Osteoblast (primary cell): ENCODE measurements at places on chromosomes 6 and 20.

DNA sequence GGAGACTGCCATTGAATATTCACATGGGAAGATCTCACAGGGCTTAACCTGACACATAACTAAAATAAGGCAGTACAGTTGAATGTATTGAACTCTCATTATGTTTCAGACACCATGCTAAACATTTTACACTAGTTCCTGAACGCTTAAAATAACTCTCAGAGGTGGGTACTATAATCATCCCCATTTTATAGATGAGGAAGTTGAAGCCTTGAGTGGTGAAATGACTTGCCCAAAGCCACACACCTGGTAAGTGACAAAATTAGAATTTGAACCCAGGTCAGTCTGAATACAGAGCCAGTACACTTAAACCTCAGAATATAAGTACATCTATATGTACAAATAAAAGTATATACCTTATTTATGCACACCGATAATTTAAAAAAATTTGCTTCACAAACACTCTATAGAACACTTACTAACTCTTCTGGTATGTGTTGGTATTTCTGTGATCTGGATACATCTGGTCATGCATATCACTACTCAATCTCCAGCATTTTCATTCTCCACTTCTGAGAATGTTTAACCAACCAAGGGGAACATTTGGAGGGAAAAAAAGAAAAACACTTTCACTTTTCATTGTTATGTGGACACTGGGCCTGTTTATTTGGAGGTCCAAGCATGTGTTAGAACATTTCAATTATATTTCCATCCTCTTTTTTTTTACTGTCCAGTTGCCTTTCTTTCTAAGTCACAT lies 4.6 kb upstream of the BICRAL start:
- peak; percentile 71 for DNase-seq

GRCh38 chr6:170180671-170181337 lies 110.1 kb downstream of the DLL1 start:
- DNase-seq: peak; percentile 58

GRCh38 chr6:105382496-105382895 lies 20.4 kb downstream of the PREP start:
- no peak for DNase-seq

- no peak for DNase-seq
These were observed 183.0 kb upstream of the QKI start for GRCh38 chr6:163231356-163232014.

DNA sequence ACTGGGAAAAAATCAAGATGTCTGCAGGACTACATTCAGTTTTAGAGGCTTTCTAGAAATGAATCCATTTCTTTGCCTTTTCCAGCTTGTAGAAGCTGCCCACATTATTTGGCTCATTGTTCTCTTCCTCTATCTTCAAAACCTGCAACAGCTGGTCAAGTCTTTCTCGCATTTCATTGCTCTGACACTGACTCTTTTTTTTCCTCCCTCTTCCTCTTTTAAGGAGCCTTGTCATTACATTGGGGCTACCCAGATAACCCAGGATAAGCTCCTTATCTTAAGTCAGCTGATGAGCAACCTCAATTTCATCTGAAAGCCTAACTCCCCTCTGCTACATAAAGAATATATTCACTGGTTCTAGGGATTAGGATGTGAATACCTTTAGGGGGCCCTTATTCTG lies 53.2 kb upstream of the CEP162 start:
- DNase-seq: no peak

DNA sequence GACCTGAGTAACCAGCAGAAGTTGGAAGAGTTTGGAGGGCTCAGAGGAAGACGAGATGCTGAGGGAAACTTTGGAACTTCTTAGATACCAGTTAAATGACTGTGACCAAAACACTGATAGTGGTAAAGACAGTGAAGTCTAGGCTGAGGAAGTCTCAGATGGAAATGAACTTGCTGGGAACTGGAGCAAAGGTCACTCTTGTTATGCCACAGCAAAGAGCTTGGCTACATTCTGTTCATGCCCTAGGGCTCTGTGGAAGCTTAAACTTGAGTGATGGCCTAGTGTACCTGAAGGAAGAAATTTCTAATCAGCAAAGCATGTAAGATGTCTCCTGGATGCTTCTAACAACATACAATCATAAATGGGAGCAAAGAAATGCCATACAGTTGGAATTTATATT lies 24.7 kb downstream of the WDR27 start:
- no peak for DNase-seq

DNA sequence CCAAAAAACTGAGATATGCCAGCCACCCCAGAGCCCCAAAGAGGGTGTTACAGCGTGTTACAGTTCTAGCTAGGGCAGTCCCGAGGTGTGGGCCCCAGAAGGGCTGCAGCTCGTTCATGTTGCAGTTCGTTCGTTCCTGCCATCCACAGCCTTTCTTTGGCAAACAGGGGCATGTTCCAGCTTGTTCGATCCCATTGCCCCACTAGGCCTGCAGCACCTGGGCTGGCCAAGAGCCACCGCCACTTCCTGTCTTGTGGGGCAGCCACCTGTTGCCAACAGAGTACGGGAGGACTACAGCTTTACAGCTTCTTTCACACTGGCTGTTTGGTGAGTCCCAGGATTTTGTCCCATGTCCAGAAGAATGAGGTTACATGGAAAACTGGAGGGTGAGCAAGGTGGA lies 198.1 kb downstream of the MMUT start:
- DNase-seq: no peak

DNA sequence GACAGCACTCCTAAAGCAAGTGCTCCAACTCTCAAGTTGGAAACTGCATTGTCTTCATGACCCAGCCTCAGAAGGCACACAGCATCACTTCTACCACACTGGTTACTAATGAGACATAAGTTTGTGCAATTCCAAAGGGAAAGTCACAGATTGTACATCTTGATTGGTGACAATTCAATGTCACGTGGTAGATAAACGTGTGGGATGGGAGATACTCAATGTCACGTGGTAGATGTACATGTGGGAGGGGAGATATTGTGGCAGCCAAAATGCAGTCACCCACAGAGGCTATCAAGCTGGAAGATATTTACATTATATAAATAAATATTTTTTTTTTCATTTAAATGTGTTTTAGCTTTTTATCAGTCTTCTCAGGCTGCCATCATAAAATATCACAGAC lies 393.3 kb downstream of the KIF16B start:
- no peak for DNase-seq

- DNase-seq: no peak
These were observed 92.6 kb downstream of the CDC5L start for GRCh38 chr6:44480097-44480541.

GRCh38 chr6:34970488-34970887 lies 81.4 kb downstream of the ANKS1A start:
- no peak for DNase-seq

DNA sequence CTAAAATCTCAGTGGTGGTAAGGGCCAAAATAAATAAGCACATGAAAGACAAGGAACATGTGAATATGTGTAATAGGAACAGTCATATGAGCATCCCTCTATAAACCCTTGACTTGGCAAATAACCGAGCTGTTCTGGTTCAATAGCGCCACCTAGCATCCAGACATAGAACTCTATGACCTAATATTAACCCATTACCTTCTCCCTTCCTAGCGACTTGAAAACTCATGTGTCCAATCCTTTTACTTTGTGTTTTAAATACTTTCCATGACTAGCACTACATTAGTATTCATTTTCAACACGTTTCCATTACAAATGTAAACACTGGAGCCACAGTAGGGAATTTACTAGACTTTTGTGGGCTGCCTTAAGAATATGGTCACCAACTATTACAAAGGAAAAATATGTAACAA lies 279.7 kb downstream of the UST start:
- DNase-seq: no peak

GRCh38 chr6:13331516-13332348 lies 3.4 kb upstream of the TBC1D7 start:
- DNase-seq: no peak

DNA sequence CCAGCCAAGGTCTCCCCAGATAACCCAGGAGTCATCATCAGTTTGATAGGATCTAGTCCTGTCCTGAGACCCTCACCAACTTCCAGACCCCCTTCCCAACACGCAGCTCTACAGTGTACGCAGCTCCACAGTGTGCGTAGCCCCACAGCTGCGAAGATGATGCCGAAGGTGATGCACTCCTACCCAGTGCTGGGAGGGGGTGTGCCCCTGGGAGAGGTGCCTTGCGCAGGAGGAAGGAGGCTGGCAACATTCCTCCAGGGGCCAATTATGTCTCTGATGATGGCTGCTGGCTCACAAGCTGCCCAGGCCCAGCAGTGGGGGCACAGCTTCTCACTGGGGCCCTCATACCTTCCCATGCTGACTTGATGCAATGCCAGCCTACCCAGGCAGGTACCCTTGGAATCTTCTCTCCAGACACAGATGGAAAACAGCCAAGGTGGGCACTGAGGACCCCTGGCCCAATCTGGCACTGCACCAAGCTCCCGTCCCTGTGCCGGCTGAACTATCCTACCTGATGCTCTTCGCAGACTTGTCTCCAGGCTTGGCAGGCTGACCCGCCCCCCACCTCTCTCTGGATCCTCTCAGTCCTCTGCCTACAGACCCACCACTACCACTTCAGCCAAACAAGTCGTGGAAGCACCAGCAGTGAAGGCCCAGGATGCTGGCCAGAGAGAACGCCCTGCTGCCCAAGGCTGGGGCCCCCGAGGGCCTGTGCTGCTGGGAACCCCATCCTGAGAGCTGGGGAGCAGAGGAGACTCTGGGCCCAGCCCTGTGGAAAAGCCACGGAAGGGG lies 1.4 kb downstream of the ZNF512B start:
- DNase-seq: peak; percentile 84

DNA sequence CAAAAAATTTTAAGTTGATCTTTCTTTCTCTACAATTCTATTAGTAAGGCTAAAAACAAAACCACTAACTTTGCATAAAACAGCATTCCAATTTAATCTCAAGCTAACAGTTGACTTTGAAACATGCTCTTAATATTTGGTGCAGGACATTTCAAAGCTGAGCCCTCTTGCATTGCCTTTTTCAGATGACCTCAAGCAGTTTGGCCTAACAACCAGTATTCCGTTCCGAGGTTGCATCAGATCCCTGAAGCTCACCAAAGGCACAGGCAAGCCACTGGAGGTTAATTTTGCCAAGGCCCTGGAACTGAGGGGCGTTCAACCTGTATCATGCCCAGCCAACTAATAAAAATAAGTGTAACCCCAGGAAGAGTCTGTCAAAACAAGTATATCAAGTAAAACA lies 194.0 kb downstream of the ARHGAP18 start:
- DNase-seq: no peak

- no peak for DNase-seq
These were observed 42.7 kb downstream of the PRL start for GRCh38 chr6:22253955-22254655.

- DNase-seq: no peak
These were observed 186.1 kb downstream of the ADAT2 start for GRCh38 chr6:143264379-143264778.

GRCh38 chr20:11777387-11778205 lies 140.1 kb upstream of the BTBD3 start:
- DNase-seq: peak; percentile 14

GRCh38 chr20:846894-847278 lies 13.4 kb downstream of the FAM110A start:
- no peak for DNase-seq

DNA sequence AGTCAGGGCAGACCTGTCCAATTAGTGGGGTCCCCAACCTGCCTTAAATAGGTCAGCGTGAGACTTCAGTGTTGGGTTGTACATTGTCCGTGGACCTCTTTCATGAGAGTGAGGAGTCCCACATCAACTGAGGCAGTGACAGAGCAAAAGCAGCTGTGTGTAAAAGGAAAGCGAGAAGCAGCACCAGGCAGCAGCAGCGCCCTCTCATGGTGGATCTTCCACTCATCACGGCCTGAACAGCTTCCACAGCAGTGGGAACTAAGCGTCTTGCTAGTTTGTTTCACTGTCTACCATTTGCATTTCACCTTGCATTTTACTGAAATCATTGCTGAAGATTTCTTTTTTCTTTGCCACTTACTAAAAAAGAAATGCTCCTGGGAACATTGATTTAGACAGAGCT lies 333.8 kb downstream of the PKHD1 start:
- DNase-seq: no peak

DNA sequence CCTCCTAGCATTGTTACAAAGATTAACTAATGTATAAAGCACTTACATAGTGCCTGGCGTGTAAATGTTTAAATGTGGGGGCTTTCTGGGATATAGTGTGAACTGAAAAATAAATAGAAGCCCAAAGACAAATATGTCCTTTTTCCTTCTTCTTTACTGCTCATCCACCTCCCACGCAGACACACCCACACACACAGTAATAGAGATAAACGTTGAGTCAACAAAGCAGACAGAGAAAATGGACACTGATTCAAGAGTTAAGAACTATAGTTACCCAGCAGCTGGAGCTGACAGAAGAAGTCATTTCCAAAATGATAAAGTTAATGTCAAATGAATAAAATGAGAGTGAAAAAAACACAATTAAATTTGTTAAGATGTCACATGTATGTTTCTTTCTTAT lies 68.3 kb downstream of the FHL5 start:
- no peak for DNase-seq

GRCh38 chr6:17983730-17984129 lies 3.7 kb downstream of the KIF13A start:
- peak; percentile 65 for DNase-seq

- peak; percentile 84 for DNase-seq
These were observed 155.1 kb downstream of the SLC16A10 start for GRCh38 chr6:111242452-111242851.

DNA sequence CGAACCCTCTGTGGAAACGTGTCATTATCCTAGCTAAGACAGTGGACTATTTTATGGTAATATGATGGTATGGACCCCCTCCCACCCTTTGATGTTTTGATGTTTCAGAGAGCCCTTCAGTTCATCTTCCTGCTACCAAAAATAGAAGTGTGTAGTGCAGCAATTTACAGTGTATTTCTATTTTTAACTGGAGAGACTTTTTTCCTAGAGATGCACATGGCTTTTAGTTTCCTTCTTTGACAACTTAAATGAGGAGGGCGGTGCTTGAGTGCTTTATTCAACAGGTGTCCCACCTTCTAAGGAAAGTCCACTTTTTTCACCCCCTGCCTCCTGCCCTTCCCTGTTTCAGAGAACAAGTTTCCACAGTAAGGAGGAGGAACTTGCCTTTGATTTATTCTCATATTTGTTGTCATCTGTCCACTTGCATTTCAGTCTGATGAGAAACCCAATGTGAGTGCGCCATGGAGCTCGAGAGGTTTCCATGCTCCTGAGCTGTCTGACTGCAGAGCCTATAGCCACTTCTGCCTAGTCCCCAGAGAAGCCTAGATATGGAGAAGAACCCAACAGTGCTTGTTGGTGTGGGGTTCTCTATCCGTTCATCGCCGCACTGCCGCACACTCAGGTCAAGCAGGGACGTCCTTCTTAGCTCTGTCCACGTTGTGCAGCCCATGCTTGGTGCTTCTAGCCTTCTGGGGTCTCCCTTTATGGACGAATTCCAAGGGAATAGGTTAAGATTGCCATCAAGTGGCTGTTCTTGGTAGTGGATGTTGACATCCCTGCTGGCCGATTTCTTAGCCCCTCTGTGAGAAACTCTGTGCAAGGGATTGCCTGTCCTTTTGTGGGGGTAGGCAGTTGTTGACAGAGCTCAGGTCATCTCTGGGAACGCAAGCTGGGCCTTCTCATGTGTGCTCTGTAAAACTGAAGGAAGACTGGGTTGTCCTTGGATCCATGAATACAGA lies 144.2 kb downstream of the JARID2 start:
- DNase-seq: peak; percentile 91
